ENCODE measurements at places on chromosomes 3 and 15. TPM values are rescaled to one million over a fixed set of nuclear protein-coding genes. Genes with fewer than 3 reads are reported as not detected.

DNA sequence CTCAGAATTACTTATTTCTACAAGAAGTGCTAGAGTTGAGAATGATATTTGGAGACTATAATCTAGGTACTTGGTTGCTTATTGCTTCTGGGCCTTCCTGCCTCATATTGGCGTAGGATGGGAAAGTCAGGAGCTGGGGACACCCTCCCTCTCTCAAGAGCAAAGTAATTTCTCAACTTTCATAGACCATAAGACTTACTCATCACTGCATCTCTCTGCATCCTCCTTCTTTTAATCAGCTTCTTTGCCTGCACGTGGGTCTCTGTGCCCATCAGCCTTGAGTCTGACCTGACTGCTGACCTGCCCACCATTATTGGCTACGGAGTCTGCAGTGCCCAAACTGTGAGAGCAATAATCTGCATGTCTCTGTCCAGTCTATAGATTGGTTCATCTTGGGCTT, 27.3 kb upstream of the XIRP1 start:
- H3K36me3 ChIP-seq = no peaks in the 10 kb centered on the region
- H3K27me3 ChIP-seq = peaks cover 7% of the 10 kb centered on the region
- DNase-seq = no peak
- H3K4me1 ChIP-seq = no peaks in the 10 kb centered on the region
- no peak overlapping the region for H3K27ac ChIP-seq
- H3K4me3 ChIP-seq = no peak overlapping the region

GRCh38 chr3:107978131-107979055, 112.4 kb downstream of the CD47 start:
- no peaks in the 10 kb centered on the region for H3K36me3 ChIP-seq
- DNase-seq = no peak
- H3K4me3 ChIP-seq = no peak overlapping the region
- H3K27me3 ChIP-seq = no peaks in the 10 kb centered on the region
- H3K27ac ChIP-seq = no peak overlapping the region
- peaks cover 11% of the 10 kb centered on the region for H3K4me1 ChIP-seq

GRCh38 chr15:90364251-90364650, 12.2 kb downstream of the ZNF774 start:
- peak overlapping the region; percentile 94 for H3K27ac ChIP-seq
- peak; percentile 27 for DNase-seq
- H3K36me3 ChIP-seq = peaks cover 8% of the 10 kb centered on the region
- no peaks in the 10 kb centered on the region for H3K27me3 ChIP-seq

GRCh38 chr3:135736740-135737139, 228.8 kb upstream of the PPP2R3A start:
- no peaks in the 10 kb centered on the region for H3K4me1 ChIP-seq
- H3K4me3 ChIP-seq = no peak overlapping the region
- H3K27ac ChIP-seq = no peak overlapping the region
- H3K27me3 ChIP-seq = peaks cover 15% of the 10 kb centered on the region

DNA sequence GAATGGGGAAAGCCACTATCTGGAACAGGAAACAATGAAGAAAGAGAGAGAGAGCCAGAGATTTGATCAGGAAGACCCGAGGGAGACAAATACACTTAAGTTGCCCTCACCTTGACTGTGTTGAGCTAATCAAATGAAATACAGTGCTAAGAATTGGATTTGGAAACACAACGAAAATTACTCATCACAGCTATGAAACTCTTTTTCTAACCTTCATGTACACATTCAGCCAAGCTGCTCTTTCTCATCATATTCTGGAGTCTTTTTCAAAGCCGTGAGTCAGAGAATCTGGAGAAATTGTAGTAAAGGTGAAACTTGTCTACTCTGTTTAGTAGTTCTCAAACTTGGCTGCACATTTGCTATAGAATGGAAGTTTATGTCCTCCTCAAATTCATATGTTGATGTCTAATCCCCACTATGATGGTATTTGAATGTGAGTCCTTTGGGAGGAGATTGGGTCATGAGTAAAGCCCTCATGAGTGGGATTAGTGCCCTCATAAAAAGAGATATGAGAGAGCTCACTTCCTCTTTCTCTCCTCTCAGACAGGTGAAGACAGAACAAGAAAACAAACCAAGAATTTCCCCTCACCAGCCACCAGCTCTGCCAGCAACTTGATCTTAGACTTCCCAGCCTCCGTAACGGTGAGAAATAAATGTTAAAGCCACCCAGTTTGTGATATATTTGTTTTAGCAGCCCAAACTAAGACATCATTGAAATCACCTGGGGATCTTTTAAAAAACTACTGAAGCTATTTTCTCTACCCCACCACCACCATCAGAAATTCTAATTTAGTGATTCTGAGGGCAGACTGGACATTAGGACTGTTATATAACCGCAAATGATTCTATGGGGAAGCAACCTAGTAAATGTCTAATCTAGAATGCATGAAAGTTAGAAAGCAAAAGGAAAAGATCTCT, 143.6 kb upstream of the GRM7 start:
- no peaks in the 10 kb centered on the region for H3K4me1 ChIP-seq
- no peak overlapping the region for H3K27ac ChIP-seq
- H3K36me3 ChIP-seq = no peaks in the 10 kb centered on the region

NR2E3 gene
- total RNA-seq = 2.1 TPM

DNA sequence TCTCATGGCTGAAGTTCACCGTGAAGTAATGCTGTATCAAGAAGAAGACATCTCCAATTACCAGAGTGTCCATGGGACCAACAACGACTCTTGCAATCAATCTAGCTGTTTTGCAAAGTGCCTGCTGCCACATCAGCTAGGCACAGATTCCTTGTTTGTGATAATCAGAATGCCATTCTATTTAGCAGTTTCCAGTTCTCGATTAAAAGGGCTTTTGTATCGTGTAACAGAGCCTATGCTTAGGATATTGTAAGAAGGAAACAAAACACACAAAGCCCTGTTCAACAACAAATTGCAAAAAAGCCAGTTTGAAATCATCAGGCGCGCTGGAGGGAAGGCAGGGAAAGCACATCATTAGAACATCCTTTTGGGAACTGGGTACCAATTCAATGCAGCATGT, 26.1 kb downstream of the RASGRF1 start:
- H3K4me1 ChIP-seq = no peaks in the 10 kb centered on the region
- DNase-seq = no peak
- no peak overlapping the region for H3K27ac ChIP-seq
- peaks cover 2% of the 10 kb centered on the region for H3K27me3 ChIP-seq

All from PC-9 (cell line).